ENCODE measurements at places on chromosomes 4 and X.

- no peak overlapping the region for H3K4me3 ChIP-seq
- no peaks in the 10 kb centered on the region for H3K36me3 ChIP-seq
- no peak for DNase-seq
- H3K4me1 ChIP-seq, result no peaks in the 10 kb centered on the region
These were observed 818.4 kb upstream of the GRID2 start for GRCh38 chr4:91485415-91485814.

- H3K4me3 ChIP-seq, result no peak overlapping the region
- H3K4me1 ChIP-seq, result no peaks in the 10 kb centered on the region
- H3K27me3 ChIP-seq, result no peaks in the 10 kb centered on the region
These were observed 19.0 kb downstream of the TMEM47 start for GRCh38 chrX:34638116-34638515.

DNA sequence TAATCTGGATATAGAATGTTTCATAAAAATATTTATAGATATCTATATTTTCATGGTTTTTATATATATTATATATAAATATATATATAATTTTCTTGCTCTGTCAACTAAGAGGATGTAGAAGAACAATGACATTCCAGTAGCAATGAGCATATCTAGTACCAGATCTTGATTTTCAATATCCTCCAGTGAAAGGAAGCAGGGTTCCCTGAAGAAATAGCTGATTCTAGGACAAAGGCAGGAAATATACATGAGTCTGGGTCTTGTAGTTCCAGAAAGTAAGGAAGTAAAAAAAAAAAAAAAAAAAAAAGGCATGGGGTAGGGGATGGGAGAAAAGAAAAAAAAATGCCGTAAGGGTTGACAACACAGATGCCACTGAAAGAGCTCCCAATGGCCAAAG is 241.4 kb downstream of the RASL11B start:
- peaks cover 2% of the 10 kb centered on the region for H3K36me3 ChIP-seq
- no peak for DNase-seq
- H3K4me3 ChIP-seq, result no peak overlapping the region

- H3K4me1 ChIP-seq, result peaks cover 3% of the 10 kb centered on the region
- peak overlapping the region; percentile 25 for H3K27ac ChIP-seq
- DNase-seq, result no peak
- peaks cover 4% of the 10 kb centered on the region for H3K27me3 ChIP-seq
These were observed 8.5 kb downstream of the SORCS2 start for GRCh38 chr4:7200801-7201200.

GRCh38 chr4:103099691-103100392 is at the start of gene BDH2:
Gene BDH2, minus strand, starts transcription at chr4:103099834. Its CDS starts 3,580 bp downstream, at chr4:103096254.
- H3K27me3 ChIP-seq, result peaks cover 4% of the 10 kb centered on the region
- no peaks in the 10 kb centered on the region for H3K36me3 ChIP-seq
- DNase-seq, result peak; percentile 32

All from endothelial cell (in vitro differentiated cells).